ENCODE measurements at places on chromosomes 1 and 21.

DNA sequence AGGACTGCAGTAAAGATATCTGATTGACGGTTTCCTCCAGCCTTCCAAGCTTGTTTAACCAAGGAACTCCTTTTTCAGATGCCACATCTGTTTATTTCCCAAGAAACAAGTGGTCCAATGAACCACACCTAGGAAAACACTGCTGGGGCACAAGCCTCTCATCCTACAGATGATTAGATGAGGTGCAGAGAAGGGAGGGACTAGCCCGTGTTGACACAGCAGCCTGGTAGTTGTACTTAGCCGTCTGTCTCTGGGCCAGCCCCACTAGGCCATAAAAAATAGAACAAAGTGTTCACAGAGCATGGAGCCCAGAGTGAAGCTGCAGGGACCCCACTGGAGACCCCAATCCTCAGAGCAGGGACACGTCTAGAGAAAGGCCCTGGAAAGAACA, 32.1 kb downstream of the LRP8 start:
- no peak for DNase-seq

DNA sequence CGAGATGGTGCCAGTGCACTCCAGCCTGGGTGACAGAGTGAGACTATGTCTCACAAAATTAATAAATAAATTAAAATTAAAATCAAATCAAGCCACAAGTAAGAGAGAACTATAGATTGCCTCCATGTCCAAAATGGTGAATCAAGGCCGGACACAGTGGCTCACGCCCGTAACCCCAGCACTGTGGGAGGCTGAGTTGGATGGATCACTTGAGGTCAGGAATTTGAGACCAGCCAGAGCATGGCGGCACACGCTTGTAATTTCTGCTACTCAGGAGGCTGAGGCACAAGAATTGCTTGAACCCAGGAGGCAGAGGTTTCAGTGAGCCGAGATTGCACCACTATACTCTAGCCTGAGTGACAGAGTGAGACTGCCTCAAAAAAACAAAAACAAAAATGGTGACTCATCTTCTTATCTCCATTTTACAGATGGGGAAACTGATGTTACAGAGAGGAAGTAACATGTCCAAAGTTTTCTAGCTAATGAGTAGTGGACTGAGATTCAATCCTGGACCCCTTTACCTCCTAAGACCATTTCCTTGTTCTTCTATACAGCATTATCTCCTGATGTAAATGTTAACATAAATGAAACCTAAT, 99.0 kb upstream of the HNRNPU start:
- no peak for DNase-seq

- DNase-seq = no peak
Measured at GRCh38 chr1:160657250-160657781, 10.5 kb upstream of the SLAMF1 start.

GRCh38 chr1:6771441-6771769, 13.8 kb upstream of the CAMTA1 start:
- no peak for DNase-seq

- no peak for DNase-seq
Measured at GRCh38 chr21:29007810-29008209, 11.3 kb downstream of the RWDD2B start.

DNA sequence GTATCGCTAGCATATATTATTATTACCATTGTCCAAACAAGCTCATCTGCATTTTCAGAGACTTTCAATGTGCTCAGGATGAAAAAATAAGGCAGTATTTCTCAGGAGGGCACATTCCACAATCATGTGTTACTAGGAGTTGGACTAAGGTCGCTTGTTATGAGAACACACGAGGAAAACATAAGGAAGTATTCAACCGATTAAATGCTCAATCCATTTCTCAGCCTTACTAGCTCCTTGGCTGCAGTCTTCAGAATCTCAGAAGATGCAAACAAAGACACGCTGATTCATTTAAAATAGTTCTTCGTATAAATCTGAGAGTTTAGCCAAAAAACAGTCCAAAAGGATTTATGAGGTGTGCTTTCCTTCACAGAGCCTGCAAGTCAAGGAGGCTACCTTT, 82.0 kb upstream of the JAK1 start:
- DNase-seq = peak; percentile 62

GRCh38 chr1:76477156-76477555, 390.1 kb upstream of the ST6GALNAC5 start:
- no peak for DNase-seq

- DNase-seq = no peak
Measured at GRCh38 chr1:75583282-75583681, 27.6 kb downstream of the SLC44A5 start.

GRCh38 chr1:244289991-244290785, 161.5 kb downstream of the ADSS2 start:
- peak; percentile 37 for DNase-seq

- DNase-seq = no peak
Measured at GRCh38 chr1:193356249-193356648, 169.8 kb upstream of the B3GALT2 start.

DNA sequence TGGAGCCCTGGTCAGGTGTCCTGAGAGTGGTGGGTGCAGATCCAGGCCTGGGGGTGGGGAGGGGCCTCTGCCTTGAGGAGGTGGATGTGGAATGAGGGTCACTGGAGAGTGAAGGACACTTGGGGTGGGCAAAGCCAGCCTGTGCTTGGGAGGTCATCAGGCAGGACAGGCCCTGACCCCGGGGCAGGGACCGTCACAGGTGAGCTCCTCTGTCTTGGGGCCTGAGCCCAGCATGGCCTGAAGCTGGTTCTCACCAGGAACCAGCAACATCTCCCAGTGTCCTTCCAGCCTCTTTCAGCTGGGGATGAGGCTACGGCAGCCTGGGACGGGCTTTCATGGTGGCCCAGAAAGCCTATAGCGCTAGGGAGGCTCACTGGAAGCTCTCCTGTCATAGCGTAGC, 831 bp upstream of the KRTAP10-2 start:
- peak; percentile 34 for DNase-seq

GRCh38 chr1:60911966-60912697, 170.2 kb upstream of the NFIA start:
- no peak for DNase-seq

- no peak for DNase-seq
Measured at GRCh38 chr21:45390831-45391742, 13.9 kb upstream of the COL18A1 start.

GRCh38 chr21:33232291-33233034, 2.7 kb downstream of the IFNAR2 start:
- DNase-seq = no peak

Data from osteoblast (primary cell).